PC-3 (cell line): ENCODE measurements at places on chromosomes 2 and 18.

- no peak for DNase-seq
Measured at GRCh38 chr2:77642339-77642738, 120.2 kb upstream of the LRRTM4 start.

DNA sequence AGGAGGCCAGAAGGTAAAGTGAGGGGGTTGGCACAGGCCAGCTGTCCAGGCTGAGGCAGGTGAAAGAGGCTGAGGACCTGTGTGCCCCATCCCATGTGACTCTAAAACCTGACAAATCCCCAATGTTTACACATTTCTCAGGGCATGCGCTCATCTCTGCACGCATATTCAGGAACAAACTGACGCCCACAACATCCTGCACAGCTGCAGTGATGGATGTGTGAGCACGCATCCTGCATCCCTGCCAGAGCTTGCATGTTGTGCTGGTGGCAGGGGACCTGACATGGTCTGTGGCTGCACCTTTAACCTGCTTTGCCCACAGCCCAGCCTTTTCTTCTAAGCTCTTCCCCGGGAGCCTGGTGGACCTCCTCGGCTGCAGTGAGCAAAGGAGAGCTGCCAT, 83.1 kb downstream of the FBXO15 start:
- DNase-seq, result peak; percentile 2

- DNase-seq, result no peak
Measured at GRCh38 chr2:128599700-128600099, 281.0 kb upstream of the HS6ST1 start.

GRCh38 chr2:27222407-27222806, 5.2 kb downstream of the CAD start:
- DNase-seq, result no peak

- DNase-seq, result no peak
Measured at GRCh38 chr2:201327678-201328077, 29.5 kb downstream of the FLACC1 start.

GRCh38 chr18:23450022-23450421, 3.1 kb upstream of the RIOK3 start:
- no peak for DNase-seq

- no peak for DNase-seq
Measured at GRCh38 chr2:2046497-2046896, 284.6 kb downstream of the MYT1L start.

DNA sequence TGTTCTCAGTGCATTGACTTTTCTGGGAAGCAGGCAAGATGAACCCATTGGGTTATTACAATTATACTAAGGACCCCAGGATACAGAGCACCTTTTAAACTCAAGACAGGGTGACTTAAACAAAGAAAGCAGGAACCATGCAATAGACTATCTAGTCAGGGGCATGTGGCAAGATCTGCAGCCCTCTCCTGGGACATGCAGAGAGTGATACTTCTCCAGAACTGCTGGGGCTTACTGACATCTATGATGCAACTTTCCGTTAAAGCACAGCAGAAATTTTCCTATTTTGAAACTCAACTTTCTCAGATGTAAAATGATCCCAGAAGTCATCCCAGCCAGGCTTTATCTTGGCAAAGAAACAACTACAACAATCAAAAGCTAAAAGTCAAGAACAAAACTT, 162.2 kb upstream of the HNMT start:
- DNase-seq, result no peak

- DNase-seq, result no peak
Measured at GRCh38 chr2:174730698-174731018, 33.6 kb downstream of the CHRNA1 start.

DNA sequence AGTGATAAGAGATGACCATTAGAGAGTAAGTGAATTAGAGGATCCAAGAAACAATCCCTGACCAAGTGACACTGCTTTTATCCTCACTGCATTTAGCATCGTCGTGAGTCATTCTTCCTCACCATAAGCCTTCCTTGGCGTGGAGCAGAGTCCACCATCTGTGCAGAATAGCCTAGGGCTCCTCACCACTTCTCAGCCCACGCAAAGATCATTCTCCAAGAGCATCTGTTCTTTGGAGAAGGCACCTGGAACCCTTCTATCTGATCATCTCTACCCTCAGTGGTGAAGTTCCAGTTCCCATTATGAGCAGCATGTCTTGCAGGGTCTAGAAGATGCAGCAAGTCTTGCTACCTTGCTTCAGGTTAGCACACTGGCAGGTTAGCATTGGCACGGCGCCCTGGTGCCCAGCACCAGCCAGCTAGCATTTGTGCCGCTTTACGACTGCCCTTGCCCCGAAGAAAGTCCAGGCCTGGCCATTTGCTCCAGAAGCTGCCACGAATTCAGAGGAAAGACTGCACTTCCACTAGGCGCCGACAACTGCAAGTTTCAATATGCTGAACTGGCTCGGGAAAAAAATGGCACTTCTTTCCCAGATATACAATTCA, 225.8 kb downstream of the TTC32 start:
- peak; percentile 39 for DNase-seq

GRCh38 chr18:23073996-23074606, 61.2 kb upstream of the CABLES1 start:
- DNase-seq, result no peak

- DNase-seq, result peak; percentile 22
Measured at GRCh38 chr2:214695789-214696188, 113.7 kb downstream of the BARD1 start.

GRCh38 chr18:11840493-11840892, 10.7 kb upstream of the CHMP1B start:
- DNase-seq, result no peak

GRCh38 chr2:1837022-1837421, 92.7 kb upstream of the PXDN start:
- DNase-seq, result no peak
